A549 treated with dexamethasone at 1 μM for 4 hours (cell line): ENCODE measurements at places on chromosomes 5 and 9. TPM values are rescaled to one million over a fixed set of nuclear protein-coding genes. Genes with fewer than 3 reads are reported as not detected.

The PCDHB7 gene
- 0.02 TPM in 1 of 5 replicates, not detected in the others for total RNA-seq

The PDGFRB gene
- total RNA-seq = 0.14 to 0.27 TPM (median 0.22 TPM) in 5 replicates

The GPX3 gene
- total RNA-seq = 16.7 to 20.3 TPM (median 17.5 TPM) in 5 replicates

The SH3GL2 gene
- total RNA-seq = 0.05 to 0.17 TPM (median 0.08 TPM) in 5 replicates

The PCDHA12 gene
- total RNA-seq = 2.8 to 3.7 TPM (median 2.9 TPM) in 5 replicates

The PIP5K1B gene
- not detected in 5 replicates for total RNA-seq

The IL4 gene
- total RNA-seq = not detected in 5 replicates

The CDHR2 gene
- total RNA-seq = 0.05 to 0.33 TPM (median 0.13 TPM) in 5 replicates

The GARIN3 gene
- not detected in 5 replicates for total RNA-seq

The LEAP2 gene
- 0.48 to 0.98 TPM (median 0.75 TPM) in 5 replicates for total RNA-seq

The UBTD2 gene
- 14.2 to 16.7 TPM (median 15.1 TPM) in 5 replicates for total RNA-seq

The PCDHB6 gene
- total RNA-seq = 0.74 to 1.2 TPM (median 0.88 TPM) in 5 replicates

The SLC6A7 gene
- 0.02 to 0.04 TPM in 2 of 5 replicates, not detected in the others for total RNA-seq

The TMED7 gene
- total RNA-seq = 44.8 to 61.5 TPM (median 55.6 TPM) in 5 replicates

The DNM1 gene
- total RNA-seq = 62.4 to 106 TPM (median 95.8 TPM) in 5 replicates

The SURF6 gene
- 19.8 to 27.8 TPM (median 23.8 TPM) in 5 replicates for total RNA-seq

The IL17B gene
- total RNA-seq = not detected in 5 replicates

The TMEM232 gene
- total RNA-seq = 0.03 to 0.29 TPM (median 0.11 TPM) in 3 of 5 replicates, not detected in the others

The WDR38 gene
- 0.07 to 0.28 TPM (median 0.16 TPM) in 4 of 5 replicates, not detected in the other for total RNA-seq

The ADAMTS2 gene
- 0.08 to 0.28 TPM (median 0.09 TPM) in 5 replicates for total RNA-seq

The CARTPT gene
- total RNA-seq = not detected in 5 replicates

The ERGIC1 gene
- total RNA-seq = 309 to 375 TPM (median 356 TPM) in 5 replicates

The SVEP1 gene
- total RNA-seq = 1.3 to 2.3 TPM (median 2.0 TPM) in 5 replicates

The HNRNPA0 gene
- total RNA-seq = 44.9 to 53.1 TPM (median 51.4 TPM) in 5 replicates

The ASTN2 gene
- total RNA-seq = 3.6 to 5.0 TPM (median 4.5 TPM) in 5 replicates

The FAT2 gene
- total RNA-seq = 0.01 to 0.02 TPM in 2 of 5 replicates, not detected in the others

The TTLL11 gene
- total RNA-seq = 3.8 to 4.7 TPM (median 4.1 TPM) in 5 replicates

The ITGA2 gene
- total RNA-seq = 8.5 to 13.9 TPM (median 11.3 TPM) in 5 replicates

The SMC5 gene
- 12.3 to 20.5 TPM (median 17.1 TPM) in 5 replicates for total RNA-seq

The LRRC14B gene
- total RNA-seq = not detected in 5 replicates

The FAM169A gene
- total RNA-seq = 4.2 to 8.3 TPM (median 7.1 TPM) in 5 replicates

The TMEM174 gene
- total RNA-seq = not detected in 5 replicates

The MEGF10 gene
- total RNA-seq = 0.13 TPM in 1 of 5 replicates, not detected in the others
